ENCODE measurements at places on chromosomes 11 and 22.

DNA sequence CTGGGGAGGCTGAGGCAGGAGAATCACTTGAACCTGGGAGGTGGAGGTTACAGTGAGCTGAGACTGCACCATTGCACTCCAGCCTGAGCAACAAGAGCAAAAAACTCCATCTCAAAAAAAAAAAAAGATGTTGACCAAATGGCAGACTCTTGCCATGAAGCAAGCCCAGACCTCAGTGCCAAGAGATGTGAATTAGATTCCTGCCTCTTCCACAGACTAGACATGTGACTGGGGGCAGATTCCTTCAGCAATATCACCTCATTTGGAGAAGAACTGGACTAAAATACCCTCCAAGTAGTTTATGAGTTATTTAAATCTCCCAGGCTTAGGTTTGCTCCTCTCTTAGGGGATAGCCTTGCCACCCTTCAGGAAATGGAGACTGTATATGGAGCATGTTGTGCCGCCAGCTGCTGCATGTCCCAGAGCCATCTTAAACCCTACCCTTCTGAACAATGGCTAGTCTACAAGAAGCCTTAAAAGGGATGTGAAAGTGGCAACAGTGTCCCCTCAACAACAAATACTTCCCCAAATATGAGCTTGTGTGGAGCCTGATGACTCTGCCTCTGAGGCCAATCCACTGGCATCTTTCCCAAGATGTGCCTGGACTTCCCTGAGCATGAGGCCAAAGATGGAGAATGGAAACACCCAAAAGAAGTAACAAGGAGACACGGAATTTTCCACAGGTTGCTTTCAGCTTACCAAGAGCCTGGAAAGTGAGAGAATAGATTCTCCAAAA, 763 bp upstream of the MS4A7 start:
- DNase-seq = no peak

DNA sequence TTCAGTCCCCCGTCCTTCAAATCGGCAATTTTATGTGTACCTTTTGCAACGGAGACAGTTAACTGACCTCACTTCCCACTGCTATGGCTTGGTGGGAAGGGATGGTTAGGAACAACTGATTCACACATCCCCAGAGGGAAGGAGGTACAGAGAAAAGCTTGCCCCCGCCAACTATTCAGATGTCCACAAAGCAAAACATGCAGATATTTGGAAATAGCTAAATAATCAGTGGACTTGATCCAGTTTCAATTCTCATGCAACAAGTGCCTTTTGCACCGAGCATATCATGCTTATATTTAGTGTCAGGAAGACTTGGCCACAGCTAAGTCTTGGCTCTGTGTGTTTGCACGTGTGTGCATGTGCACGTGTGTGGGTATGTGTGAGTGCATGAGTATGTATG, 144.6 kb downstream of the SNX19 start:
- peak; percentile 60 for DNase-seq

DNA sequence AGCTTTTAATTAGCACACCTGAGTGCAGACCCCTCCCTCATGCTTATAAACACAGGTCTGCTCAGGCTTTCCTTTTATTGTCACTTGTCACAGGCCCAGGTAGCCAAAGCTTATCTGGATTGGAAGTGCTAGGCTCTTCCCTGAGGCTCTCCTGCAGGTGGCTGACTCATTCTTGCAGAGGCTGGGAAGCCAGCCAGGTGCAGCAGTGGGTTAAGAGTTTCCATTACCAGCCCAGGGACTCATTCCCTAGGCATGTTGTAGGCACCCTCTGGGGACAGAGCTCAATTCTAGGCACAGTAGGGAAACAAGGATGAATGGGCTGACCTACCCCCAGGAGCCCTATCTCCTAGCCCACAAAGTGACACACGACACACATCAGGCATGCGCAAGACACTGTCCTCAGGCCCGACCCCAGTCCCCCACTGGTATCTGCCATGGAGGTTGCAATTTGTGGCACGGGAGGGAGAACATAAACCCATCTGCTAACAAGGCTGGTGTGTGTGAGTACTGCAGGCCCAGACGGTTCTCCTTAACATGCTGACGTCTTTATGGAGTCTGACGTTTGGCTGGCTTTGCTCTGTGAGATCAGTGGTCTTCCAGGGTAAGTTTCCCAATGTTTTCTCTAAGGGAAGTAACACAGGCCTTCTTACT, 94.2 kb downstream of the ABTB2 start:
- DNase-seq = peak; percentile 63

- no peak for DNase-seq
Observed at GRCh38 chr22:29148826-29149225, 56.9 kb upstream of the EMID1 start.

DNA sequence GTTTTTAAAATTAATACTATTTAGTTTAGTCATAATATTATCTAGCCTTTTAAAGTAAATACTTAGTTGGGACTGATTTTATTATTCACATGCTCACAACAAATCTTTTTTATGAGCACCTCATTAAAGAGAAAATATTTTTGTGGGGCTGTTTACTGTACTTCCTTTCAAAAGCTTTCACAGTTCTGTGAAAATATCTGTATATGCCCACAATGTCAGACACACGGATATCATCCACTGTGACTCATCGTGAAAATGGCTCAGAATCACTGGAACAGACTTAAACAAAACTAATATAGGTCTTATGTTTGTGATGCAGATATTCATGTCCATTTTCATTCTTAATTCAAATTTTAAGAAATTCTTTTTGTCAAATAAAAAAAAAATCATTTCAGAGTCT, 305.2 kb downstream of the RAB38 start:
- DNase-seq = peak; percentile 4

- DNase-seq = no peak
Observed at GRCh38 chr22:19933341-19934241, 8.0 kb upstream of the COMT start.

DNA sequence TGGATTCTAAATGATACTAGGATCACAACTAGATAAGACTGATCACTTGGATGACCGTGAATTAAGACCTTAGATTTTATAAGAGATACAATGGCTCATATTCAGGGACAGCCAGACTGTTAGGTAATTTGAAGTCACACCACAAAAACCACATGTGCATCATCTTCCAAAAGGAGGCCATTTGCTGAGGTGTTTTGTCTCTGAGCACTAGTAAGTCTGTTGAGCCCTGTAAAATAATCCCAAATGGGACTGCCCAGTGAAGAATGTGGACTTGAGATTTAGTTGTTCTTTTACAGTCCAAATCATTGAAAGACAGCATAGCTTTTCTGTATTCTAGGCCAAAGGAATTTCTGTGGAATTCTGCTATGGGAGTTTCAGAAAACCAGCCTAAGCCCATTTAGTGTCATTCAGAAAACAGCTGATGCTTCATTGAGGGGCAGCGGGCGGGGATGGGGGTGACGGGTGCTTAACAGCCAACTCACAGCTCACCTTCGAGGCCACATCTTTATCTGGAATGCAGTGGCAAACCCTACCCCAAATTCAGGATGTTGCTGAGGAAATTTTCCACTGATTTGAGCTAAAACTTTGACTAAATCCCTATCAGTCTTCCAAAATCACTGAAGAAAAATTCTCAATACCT, 80.1 kb upstream of the BIRC3 start:
- peak; percentile 57 for DNase-seq

Data from AG08395 (cell line).